ENCODE measurements at places on chromosomes 7 and 10. TPM values are rescaled to one million over a fixed set of nuclear protein-coding genes. Genes with fewer than 3 reads are reported as not detected.

Gene PILRA
- total RNA-seq = 0.65 TPM

DNA sequence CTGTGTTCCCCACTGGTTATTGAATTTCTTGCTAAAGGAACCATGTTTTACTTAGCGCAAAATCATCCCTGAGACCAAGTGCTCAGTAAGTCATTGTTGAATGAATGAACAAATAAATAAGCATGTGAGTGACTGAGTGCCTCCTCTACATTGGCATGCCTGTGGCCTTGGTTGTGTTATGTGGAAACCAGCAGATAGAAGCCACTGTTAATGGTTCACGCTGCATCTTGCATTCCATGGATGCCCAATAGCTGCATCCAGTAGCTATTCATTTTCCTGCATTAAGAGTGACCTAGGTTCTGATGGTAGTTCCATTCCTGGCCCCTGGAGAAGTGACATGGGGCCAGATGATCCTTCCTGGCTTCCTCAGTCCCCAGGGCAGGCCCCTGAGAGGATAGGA lies 113.3 kb upstream of the BMPER start:
- no peak for DNase-seq

DNA sequence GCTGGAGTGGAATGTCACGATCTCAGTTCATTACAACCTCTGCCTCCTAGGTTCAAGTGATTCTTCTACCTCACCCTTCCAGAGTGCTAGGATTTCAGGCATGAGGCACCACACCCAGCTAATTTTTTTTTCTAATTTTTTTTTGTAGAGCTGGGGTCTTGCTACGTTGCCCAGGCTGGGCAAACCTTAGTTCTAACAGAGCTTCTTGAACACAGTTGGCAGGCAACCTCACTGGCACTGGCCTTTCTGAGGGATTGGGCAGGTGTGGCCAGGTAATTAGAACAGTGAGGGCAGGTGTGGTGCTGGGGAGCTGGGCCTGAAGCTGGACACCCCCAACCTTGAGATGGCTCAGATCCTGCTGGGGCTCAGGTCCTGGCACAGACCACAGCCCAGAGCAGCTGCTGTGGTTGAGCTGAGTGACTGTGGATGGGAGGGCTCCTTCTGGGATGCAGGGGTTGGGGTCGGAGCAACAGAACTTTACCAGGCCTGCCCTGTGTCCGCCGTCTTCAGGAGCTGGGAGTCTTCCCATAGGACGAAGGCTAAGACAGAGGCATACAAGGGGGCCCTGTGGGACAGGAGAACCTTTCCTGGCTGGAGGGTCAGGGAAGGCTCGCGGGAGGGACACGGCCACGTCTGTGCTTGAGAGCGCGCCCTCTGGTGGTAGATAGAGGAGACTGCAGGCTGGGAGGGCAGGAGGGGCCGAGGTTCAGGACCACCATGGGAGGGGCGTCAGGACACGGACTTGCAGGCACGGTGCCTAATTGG lies 48.2 kb downstream of the COL26A1 start:
- no peak for DNase-seq

Gene MCM7
- total RNA-seq = 67.8 TPM

DNA sequence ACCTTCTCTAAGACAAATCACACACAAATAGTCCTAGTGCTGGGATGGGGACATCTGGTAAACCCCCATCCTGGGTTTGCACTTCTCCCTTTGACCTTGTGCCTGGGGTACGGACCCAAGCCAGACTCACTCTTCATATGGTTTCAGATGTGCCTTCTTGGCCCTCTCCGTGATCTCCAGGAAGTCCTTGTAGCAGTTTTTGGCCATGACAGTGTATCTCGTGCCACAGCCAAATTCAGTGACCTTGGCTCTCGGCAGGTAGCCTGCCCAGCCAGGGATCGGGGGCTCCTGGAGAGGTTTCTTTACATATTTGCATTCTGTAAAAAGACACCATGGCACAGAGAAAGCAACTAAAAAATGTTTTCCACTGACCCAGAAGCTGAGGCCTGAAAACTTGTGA lies 43.9 kb downstream of the PNLIPRP2 start:
- DNase-seq = no peak

Gene PIP4K2A
- total RNA-seq = 24.2 TPM

DNA sequence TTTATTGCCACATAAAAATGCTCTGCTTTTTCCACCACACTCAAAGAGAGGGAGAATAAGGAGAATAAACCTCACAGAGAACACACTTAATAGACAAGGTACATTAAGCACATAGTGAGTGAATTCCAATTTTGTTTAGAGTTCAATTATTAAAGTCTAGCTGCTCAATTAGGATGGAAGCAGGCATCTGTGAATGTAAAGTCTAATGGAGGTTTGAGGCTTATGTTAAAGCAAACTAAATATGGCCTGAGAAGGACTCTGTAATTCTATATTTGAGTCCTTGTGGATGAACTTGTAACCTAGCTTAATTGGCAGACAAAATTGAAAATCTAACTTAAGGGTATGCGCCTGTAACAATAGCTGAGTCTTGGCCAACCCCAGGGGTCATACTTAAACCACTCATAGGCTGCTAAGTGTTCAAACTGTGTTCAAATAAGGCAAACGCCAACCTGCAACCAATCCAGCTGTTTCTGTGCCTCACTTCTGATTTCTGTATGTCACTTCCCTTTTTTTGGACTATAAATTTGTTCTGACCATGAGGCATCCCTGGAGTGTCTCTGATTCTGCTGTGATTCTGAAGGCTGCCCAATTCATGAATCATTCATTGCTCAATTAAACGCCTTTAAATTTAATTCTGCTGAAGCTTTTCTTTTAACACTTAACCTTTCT lies 31.3 kb upstream of the NME8 start:
- DNase-seq = no peak

DNA sequence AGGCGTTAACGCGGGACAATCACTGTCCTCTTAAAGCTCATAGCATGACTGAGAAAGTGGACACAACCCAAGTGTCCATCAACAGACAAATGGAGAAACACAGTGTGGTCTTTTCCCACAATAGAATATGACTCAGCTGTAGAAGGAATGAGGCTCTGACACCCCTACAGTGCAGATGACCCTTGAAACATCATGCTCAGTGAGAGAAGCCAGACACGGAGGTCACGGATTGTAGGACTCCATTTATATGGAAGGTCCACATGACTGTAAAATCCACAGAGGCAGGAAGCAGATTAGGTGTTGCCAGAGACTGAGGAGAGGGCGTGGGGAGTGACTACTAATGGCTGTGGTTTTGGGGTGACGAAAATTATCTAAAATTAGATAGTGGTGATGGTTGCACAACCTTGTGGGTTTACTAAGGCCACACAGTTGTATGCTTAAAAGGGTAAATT lies 6.1 kb upstream of the NCAPG2 start:
- DNase-seq = peak; percentile 82

DNA sequence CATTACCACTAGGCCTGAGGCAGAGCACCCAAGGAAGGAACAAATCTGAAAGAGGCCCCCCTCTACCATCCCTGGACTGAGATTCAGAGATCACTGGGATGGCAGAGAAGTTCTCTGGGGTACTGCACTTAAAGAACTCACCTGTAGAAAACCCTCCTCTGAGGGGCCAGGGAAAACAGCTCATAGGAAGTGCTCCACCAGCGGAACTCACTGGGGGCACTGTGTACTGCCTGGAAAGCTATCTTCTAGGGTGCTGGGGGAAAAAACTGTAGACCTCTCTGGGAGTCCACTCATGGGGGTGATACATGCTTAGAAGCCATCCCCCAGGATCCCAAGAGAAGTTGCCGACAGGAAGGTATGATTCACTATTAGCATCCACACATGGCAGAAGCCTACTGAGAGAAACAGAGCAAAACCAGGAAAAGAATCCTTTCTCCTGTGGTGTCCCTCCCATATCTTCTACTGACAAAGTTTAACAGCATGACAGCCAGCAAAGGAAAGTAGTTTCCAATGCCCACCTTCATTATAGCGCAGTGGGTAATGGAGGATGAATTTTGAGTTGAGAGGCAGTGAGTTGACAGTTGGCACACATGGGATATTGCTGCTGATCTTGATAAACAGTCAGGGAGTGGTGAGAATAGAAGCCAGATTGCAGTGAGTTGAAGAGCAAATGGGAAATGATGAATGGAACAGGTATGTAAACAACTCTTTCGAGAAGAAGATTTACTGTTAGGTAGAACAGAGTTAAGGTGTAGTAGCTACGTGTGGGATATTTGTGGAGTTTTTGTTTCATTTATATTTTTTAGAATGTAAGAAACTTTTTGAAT lies 20.9 kb downstream of the ANKIB1 start:
- no peak for DNase-seq

GRCh38 chr7:76346097-76346496 lies 12.7 kb downstream of the YWHAG start:
- no peak for DNase-seq

Gene LLCFC1
- not detected for total RNA-seq

Gene TSPAN13
- total RNA-seq = 14.1 TPM

Gene ODAD2
- total RNA-seq = 1.3 TPM

GRCh38 chr10:117318909-117319308 lies 56.3 kb downstream of the PDZD8 start:
- DNase-seq = no peak

Gene STAMBPL1
- total RNA-seq = 29.2 TPM

GRCh38 chr10:24207781-24208611 lies 942 bp upstream of the KIAA1217 start:
- DNase-seq = peak; percentile 30

GRCh38 chr7:14973712-14974428 lies 71.3 kb upstream of the DGKB start:
- DNase-seq = no peak

GRCh38 chr10:21509341-21510240 lies 15.9 kb downstream of the SKIDA1 start:
- no peak for DNase-seq

DNA sequence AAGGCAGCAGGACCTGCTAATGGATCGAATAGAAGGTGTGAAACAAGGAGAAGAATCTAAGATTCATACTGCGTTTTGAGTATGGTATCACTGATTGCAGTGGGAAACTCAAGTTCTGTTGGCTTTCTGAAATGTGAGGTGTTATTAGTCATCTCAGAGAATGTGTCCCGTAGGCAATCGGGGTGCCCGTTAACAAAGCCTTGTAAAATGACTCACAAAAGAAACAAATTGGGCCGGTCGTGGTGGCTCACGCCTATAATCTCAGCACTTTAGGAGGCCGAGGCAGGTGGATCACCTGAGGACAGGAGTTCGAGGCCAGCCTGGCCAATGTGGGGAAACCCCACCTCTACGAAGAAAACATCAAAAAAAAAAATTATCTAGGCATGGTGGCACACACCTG lies 118.2 kb upstream of the C7orf33 start:
- DNase-seq = peak; percentile 71

Gene PRF1
- total RNA-seq = not detected

Gene EFCAB10
- total RNA-seq = not detected

Gene GAD2
- not detected for total RNA-seq

DNA sequence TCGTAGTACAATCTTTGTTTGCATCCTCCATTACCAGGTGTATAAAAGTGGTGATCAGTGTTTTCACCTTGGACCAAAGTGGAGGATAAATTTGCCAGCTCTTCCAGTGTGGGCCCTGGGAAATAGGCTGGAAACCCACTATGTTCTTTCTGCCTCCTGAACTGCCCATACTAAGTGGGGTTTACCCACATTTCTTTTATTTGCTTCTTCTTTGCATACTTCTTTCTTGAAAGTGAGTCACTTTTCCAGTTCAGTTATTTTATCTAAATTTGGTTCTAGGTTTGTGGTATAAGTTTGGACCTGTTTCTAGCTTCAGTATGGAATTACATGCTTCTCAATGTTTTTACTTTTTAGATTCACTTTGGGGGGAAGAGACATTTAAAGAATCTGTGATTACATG lies 126.2 kb upstream of the ACBD5 start:
- no peak for DNase-seq

- no peak for DNase-seq
Observed at GRCh38 chr7:3013975-3014792, 29.5 kb downstream of the CARD11 start.

DNA sequence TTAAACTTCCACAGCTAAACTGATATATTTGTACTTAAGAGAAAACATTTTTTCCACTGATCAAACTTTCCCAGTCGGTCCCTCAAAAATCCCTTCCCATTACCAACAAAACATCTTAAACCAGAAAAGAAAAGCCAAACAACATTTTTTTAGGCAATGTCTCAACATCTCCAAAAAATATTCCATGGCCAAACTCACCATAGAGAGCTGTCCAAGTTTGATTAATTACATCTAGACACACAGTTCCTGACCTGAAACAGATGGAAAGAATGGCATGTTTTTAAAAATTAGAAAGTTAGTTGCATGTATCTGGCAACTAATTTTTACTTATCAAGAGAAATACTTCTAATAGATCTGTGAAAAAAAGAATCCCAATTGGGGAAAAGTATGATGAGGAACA lies 95.4 kb downstream of the UBE2H start:
- DNase-seq = no peak

GRCh38 chr7:36943591-36944435 lies 219.5 kb upstream of the AOAH start:
- no peak for DNase-seq

Gene SAMD9L
- total RNA-seq = 3.9 TPM

DNA sequence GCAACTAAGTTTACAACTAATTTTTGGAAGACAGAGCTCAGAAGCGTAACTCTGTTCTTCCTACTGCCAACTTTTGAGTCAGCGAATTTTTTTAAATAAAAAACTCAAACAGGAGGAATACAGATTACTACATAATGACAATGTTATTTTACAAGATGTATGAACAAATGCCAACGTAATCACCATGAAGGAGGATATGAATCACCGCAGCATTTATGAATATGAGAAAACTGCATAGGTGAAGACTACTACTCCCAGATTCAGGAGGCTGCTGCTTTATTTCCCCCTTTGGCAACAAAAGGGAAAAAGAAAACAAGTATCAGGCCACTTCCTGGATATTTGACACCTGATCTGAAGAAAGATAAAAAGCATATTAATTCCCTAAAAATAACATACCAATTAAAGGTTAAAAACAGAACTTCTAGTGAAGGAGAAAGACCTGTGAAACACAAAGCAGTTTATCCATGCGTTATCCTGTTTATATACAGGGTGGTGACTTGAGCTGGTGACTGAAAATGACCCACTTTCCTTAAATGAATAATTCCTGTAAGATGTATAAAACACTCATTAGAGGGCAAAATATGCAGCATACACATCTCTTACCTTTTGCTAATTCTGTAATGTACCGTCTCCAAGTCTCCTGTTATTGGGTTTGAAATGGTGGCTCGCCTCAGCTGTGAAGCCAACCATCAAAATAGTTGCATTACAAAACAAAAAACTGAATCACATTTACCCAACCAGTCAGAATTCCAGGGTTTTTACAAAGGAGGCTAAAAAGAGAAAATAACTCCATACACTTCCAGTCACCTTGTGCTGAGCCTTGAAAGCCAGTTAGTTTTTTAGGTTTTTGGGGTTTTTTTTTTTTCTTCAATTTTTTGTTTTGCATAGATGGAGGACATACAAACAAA lies 52.0 kb downstream of the P4HA1 start:
- DNase-seq = peak; percentile 89

- DNase-seq = no peak
Observed at GRCh38 chr10:64041989-64042490, 520.8 kb downstream of the REEP3 start.

Gene RAMP3
- not detected for total RNA-seq

GRCh38 chr10:117535298-117536071 lies 7.1 kb upstream of the EMX2 start:
- no peak for DNase-seq

GRCh38 chr7:166338-167060 lies 25.9 kb upstream of the FAM20C start:
- no peak for DNase-seq

Gene MYPN
- 0.22 TPM for total RNA-seq

Gene SLC26A5
- not detected for total RNA-seq

Gene GDF10
- total RNA-seq = not detected

GRCh38 chr10:72175149-72175548 lies 40.7 kb upstream of the ANAPC16 start:
- peak; percentile 13 for DNase-seq

Gene MBLAC1
- 3.2 TPM for total RNA-seq
